GM18507 (cell line): ENCODE measurements at places on chromosomes 4 and X.
A peak's percentile ranks its signal among the peaks of the same experiment; 100 is the strongest.

- DNase-seq, result no peak
These were observed 371.8 kb downstream of the FSTL5 start for GRCh38 chr4:161791796-161792556.

DNA sequence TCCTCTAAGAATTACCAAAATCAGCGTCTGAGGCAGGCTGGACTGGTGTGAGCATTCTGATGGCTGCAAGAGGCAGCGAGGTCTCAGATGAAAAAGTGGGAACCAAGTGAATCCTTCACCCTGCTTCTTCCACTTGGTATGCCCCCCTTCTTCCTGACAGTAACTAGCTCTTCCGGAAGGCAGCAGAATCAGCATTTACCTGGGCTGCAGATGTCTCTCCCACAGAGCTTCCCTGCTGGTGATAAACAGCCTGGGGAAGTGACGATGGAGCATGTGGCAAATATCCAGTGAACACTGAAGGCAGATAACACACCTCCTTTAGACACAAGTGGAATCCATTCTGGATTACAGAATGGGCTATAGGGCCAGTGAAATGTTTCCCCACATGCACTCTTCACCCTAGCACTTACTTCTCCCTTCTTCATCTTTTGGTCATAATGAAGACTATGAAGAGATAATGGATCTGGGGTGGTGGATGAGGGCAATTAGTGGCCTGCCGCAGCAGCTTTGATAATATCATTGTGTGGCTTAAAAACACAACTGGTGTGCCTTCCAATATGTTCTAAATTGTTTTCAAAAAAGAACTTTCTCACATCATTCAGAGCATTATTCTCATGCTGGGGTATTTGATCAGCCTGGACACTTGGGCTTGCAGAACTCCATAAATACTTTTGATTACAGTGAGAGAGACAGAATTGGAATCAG is 60.8 kb upstream of the TBC1D9 start:
- DNase-seq, result no peak

DNA sequence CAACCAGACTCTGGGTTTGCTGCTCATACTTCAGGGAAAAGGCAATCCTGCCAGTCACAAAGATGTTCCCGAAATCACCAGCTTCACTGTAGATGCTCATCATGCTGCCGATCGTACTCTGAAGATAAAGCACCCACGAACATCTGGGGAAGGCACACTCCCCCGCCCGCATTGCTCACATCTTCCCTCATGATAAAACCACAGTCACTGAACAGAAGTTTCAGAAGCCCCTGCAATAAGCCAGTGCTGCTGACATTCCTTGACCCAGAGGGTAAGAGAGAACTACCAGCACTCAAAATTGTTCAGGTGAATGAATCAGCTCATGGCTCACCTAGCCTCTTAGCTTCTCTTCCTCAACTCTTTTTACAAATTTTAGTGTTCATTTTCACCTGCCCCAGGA is 43.1 kb downstream of the SRPX2 start:
- no peak for DNase-seq

- no peak for DNase-seq
These were observed 425 bp downstream of the NAA11 start for GRCh38 chr4:79325436-79325835.

- DNase-seq, result no peak
These were observed 1.0 kb upstream of the LPAR4 start for GRCh38 chrX:78746496-78746895.

DNA sequence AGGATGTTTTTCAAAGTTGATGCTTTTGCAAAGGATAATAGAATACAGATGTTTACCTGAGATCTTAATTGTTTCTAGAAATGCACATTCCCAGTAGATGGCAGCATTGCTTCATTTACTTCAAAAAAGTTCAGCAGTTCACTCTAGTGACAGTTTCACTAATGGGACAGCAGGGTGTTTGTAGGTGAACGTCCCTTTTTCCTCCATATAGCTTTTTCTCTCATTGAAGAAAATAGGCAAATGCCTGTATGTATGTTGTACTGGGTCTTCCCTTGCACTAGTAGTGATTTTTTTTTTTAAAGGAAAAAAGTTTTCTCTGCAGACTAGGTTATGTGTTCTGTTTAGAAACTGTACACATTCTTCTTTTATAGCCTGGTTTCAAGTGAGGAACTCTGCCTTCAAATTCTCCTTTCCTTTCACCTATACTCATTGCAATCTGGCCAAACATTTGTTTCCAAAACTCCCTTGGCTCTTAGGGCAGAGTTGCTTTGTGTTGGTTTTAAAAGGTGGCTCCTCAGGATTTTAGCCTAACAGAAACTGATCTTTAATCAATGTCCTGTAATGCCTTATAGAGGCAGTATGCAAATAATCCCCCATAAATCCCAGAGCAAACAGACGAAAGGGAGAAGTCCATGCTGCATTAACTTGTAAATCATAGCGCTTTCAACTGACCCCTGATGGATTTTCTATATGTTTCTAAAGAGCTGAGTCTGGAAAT is 86.3 kb downstream of the EGF start:
- DNase-seq, result peak; percentile 33

GRCh38 chr4:39932776-39933402 is 44.8 kb downstream of the PDS5A start:
- DNase-seq, result no peak

- DNase-seq, result no peak
These were observed 1.9 kb downstream of the HUWE1 start for GRCh38 chrX:53684415-53685192.

GRCh38 chr4:38684271-38684670 is 20.3 kb downstream of the KLF3 start:
- no peak for DNase-seq

GRCh38 chr4:173230062-173230461 is 61.5 kb downstream of the GALNT7 start:
- DNase-seq, result no peak

DNA sequence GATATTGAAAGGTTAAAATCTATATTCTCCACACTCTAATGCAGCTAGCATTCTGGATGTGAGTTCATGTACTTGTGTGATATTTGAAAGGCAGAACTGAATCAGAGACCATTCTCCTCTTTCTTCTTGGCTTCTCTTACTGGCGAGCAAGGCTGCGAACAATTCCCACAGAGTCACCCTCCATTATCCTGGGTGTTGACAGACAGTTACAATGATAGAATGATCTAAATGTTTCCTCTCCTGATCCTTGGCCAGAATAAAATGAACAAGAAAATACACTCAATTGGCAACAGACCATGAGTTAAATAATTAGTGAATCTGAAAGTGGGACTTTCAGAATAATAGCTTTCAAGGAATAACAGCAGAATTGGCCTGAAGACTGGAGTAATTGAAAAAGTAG is 342.8 kb downstream of the RAPGEF2 start:
- no peak for DNase-seq

GRCh38 chr4:171472230-171472629 is 341.0 kb upstream of the GALNTL6 start:
- no peak for DNase-seq

GRCh38 chr4:28966982-28967381 is 1753.2 kb upstream of the PCDH7 start:
- no peak for DNase-seq

DNA sequence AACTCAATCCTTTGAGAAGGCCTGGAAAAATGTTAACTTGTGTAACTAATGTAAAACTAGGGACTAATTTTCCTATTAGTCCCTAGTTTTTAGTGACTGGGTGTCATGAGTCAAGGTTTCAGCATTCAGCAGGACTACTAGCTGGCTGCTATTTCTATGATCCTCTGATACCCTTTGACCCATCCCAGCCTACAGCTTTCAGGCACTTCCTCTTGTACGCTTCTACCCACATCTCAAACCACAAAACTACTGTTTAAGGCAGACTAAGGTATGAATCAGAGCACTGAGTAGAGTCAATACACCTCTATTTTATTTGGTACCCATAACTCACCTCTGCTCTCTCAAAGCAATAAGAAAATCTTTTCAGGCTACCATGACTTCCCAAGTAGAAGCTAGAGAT is 809.6 kb downstream of the PDHA2 start:
- DNase-seq, result no peak

DNA sequence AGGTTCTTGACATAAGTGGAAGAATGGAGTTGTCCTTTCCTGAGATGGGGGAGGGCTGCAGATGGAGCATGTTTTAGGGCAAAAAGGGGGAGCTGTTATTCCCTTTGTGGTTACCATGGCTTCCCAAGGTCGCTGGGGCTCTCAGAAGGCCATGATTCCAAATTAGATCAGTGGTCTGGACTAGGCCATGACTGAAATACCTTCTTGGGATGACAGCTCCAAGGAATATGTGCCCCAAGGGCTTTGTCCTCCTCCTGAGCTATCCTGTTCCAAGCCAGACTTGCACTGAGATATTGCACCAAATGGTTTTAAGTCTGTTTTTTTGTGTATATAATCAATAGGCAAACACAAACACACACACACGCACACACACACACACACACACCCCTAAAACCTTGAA is 3.0 kb upstream of the RBPJ start:
- no peak for DNase-seq

- no peak for DNase-seq
These were observed 49.2 kb downstream of the PHKA2 start for GRCh38 chrX:18934708-18935107.
